ENCODE measurements at places on chromosomes 5 and 9. TPM values are rescaled to one million over a fixed set of nuclear protein-coding genes. Genes with fewer than 3 reads are reported as not detected.
A peak's percentile ranks its signal among the peaks of the same experiment; 100 is the strongest.

- no peak for DNase-seq
Measured at GRCh38 chr9:132762896-132763295, 92.6 kb downstream of the GTF3C4 start.

- DNase-seq = no peak
Measured at GRCh38 chr5:67549296-67549618, 352.7 kb upstream of the CD180 start.

Gene FKBP15
- 23.7 TPM for total RNA-seq

- DNase-seq = no peak
Measured at GRCh38 chr9:131092548-131093440, 3.5 kb upstream of the AIF1L start.

DNA sequence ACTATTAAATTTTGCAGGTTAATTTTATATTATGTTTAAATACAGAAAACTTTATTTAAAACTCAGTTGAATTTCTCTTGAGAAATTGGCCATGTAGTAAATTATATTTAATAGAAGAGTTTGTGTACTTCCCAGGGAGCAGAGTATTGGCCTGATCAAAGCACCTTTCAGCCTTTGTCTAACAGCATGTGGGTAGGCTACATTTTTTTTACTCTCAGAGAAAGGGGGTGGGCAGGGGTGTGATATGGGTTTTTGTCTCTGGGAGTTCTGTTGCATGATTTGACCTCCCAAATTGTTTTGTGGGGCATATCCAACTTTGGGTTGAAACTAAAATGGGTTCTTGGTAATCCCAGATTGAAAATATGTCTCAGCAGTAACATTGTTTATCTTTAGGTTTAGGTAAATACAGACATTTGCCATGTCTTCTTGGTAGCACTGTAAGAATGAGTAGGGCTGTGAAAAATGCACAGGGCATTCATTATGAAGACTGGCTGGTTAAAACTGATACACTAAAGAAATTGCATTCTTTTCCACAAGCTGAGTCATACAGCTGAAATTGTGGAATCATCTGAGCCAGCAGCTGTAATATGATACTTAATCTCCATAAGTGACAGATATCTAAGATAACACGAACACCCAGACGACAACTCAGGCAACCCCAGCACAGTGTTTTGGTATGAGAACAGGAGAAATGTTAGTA is 75.4 kb upstream of the CDKN2B start:
- no peak for DNase-seq

Gene CYSRT1
- 5.1 TPM for total RNA-seq

Gene SHISAL2B
- not detected for total RNA-seq

- no peak for DNase-seq
Measured at GRCh38 chr9:87675906-87676515, 49.9 kb upstream of the CTSL start.

- no peak for DNase-seq
Measured at GRCh38 chr9:113368982-113369854, 7.6 kb downstream of the HDHD3 start.

- no peak for DNase-seq
Measured at GRCh38 chr5:50968356-50969149, 302.1 kb downstream of the PARP8 start.

DNA sequence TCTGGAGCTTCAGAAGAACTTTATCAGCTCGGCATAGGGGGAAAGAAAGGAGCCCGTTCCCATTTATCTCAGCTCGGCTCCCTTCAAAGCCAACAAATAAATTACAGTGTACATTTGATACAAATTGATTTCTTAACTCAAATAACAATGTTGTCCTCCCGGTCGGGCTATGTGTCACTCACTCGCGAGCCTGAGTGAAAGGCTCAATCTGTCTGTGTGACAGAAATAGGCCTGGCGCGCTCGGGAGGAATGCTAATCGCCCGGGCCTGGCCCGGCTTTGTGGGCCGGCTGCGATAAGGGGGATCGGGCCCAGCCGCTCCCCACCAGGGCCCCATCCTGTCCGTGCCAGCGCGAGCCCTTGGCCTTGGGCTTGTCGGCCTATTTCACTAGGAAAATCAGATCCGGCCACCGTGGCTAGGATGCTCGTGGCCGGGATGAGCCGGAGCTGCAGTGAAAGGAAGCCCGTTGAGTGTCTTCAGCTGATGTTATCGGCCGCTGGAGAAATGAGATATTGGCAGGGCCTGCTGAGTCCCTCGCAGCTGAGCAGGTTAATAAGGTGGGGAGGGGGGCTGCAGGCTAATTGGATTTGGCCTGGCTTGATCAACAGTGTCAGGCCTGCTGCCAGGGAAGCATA is 258.7 kb downstream of the IRX1 start:
- no peak for DNase-seq

- no peak for DNase-seq
Measured at GRCh38 chr9:131981116-131981776, 98.4 kb downstream of the MED27 start.

Gene CCDC152
- total RNA-seq = not detected

DNA sequence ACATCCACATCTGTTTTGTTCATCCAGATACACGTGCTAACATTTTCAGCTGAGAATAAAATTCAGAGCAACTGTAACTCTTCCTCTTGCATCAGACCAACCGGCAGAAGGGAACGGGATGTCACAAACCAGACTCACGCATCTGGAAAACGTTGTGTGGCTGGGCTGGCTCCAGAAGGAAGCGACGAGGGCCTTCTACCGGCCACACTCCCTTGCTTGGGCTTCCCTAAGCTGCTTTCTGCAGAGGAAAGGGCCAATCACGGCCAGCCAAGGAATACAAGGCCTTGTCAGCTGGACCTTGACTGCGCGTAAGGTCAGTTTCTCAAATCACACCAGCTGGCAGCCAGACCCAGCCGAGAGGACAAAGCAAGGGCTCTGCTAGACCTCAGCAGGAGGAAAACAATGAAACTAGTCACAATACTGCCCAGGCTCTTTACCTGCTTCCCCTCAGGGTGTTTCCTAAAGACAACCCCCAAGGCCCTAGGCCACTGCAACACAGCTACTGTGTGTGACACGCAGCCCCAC is 106.1 kb downstream of the THBS4 start:
- no peak for DNase-seq

Gene NUDT12
- total RNA-seq = 18.5 TPM

Gene SIT1
- not detected for total RNA-seq

DNA sequence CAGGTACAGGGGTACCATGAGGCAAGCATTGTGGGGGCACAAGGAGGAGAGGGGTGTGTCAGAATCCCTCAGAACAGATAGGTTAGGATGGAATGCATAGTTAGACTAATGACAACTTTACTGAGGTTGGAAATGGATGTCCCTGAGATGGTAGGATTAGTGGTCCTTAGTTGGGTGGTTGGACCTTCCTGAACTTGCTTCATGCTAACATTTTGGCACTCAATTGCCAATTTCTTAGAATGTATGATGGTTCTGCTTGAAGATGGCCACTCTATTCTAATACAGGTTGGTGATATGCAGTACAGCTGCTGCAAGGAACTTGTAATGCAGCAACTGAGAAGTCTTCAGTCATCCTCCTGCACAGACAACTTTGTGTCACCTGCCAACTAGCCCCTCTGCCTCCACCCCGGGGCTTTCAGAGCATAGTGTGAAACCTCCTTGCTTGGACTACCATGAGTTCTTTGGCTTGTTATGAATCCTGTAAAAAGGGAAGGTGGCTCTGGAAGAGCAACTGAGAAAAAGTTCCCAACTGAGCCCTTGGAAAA is 5.4 kb downstream of the CCNI2 start:
- no peak for DNase-seq

GRCh38 chr5:124981901-124982300 is 235.5 kb upstream of the ZNF608 start:
- DNase-seq = no peak

Gene PFDN1
- total RNA-seq = 201 TPM

DNA sequence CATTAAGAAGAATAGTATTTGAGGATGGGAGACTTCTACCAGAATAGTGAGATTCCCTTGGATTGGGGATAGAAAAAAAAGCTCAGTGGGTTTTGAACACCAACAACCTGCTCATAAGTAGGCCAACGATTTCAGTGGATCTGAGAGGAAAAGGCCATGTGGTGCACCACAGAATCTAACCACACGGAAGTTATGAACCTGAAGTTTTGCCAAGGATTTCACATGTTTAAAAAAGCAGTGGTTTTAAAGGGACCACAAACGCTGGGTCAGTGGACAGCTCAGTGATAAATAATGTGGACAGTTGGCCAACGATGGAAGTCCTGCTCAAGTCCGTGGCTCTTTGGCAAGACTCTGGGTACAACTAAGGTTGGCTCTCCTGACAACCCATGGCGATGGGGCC is 107.2 kb upstream of the TXNDC8 start:
- peak; percentile 41 for DNase-seq

Gene PCDHGA4
- 1.4 TPM for total RNA-seq

- DNase-seq = peak; percentile 92
Measured at GRCh38 chr5:69450116-69450515, 35.2 kb downstream of the MARVELD2 start.

Gene CCNJL
- total RNA-seq = 10.5 TPM

Gene ANKRD34B
- not detected for total RNA-seq

Gene SETX
- total RNA-seq = 33.6 TPM

Gene PCDHGB3
- 0.81 TPM for total RNA-seq

DNA sequence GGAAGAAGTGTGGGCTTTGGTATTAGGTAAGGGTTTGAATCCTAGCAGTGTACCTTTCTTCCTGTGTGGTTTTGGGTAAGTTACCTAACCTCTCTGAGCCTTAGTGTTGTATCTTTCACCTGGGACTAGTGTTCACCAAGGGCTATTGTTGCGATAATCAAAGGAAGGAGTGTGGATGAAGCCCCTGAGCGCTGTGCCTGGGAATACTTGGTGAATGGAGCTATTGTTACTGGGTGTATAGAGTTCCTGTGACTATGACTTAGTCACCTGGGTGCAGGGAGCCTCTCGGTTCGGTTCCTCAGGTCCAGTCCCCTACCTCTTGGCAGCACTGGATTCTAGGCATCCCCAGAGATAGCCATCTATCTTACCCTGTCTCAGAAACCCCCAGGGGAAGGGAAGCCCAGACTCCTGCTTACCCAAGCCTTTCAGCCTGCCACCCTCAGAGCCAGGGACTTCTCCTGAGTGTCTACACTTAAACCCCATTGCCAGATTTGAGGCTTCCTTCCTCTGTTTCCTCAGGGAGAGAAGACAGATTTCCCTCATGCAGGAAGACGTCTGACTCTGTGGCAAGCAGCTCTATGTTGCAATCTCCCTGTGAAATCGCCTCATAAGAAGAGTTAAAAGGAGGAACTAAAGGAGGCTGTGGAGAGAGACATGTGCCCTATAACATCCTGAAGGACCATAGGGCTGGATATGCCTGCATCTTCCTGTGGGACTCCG is 181.0 kb upstream of the PITX1 start:
- DNase-seq = no peak

DNA sequence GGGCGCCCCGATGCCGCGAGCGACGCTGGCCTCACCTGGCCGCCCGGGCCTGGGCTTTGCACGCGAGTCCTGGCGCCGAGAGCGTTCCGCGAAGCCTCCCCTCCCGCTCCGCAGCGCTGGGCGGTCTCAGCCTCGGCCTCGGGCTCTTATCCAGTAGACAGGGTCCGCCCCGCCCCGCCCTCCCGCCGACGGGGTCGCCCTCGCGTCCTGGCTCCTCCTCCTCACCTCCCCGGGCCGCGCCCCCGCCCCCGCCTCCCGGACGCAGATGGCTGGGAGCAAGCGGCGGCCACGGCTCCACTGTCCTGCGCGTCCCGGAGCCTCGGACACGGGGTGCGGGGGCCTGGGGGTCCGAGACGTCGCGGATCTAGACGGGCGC is at the start of gene SLC6A3:
Gene SLC6A3, minus strand, starts transcription at position 128 of the 376 bp plus-strand sequence. CDS start 2,243 bp downstream, outside the sequence.
- no peak for DNase-seq

GRCh38 chr5:6328173-6328572 is 50.2 kb downstream of the MED10 start:
- DNase-seq = peak; percentile 48

Gene TEX48
- total RNA-seq = not detected

- no peak for DNase-seq
Measured at GRCh38 chr9:115254287-115255180, 136.6 kb upstream of the TNC start.

GRCh38 chr9:7336356-7337065 is 463.1 kb downstream of the DMAC1 start:
- DNase-seq = no peak

DNA sequence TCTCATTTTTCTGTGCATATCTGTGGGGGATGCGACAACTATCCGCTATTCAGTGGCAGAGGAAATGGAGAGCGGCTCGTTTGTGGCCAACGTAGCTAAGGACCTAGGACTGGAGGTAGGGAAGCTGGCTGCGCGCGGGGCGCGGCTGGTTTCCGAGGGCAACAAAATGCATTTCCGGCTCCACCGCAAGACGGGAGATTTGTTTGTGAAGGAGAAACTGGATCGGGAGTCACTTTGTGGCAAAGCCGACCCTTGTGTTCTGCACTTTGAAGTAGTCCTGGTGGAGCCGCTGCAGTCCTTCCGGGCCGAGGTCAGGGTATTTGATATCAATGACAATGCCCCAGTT is 320 bp downstream of the PCDHB1 start:
- peak; percentile 4 for DNase-seq

Gene TRIO
- total RNA-seq = 180 TPM

Gene PPP2R2B
- 9.9 TPM for total RNA-seq

DNA sequence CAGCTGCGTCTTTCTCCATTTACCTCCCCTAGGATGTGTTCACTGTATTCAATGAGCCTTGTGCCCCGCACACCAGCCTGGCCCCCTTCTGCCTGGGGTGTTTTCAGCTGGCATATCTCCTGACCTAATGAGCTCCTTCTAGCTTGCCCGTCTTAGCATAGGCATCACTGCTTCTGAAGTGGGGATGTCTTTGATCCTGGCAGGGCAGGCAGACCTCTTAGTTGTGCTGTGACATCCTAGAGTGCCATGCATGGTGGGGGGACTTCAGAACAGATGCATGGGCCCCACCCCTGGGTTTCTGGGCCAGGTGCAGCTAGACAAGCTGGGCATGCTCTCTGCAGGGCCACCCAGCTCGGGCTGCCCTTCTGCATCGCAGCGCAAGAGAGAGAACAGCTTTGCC is 172.7 kb downstream of the GADD45G start:
- DNase-seq = no peak

DNA sequence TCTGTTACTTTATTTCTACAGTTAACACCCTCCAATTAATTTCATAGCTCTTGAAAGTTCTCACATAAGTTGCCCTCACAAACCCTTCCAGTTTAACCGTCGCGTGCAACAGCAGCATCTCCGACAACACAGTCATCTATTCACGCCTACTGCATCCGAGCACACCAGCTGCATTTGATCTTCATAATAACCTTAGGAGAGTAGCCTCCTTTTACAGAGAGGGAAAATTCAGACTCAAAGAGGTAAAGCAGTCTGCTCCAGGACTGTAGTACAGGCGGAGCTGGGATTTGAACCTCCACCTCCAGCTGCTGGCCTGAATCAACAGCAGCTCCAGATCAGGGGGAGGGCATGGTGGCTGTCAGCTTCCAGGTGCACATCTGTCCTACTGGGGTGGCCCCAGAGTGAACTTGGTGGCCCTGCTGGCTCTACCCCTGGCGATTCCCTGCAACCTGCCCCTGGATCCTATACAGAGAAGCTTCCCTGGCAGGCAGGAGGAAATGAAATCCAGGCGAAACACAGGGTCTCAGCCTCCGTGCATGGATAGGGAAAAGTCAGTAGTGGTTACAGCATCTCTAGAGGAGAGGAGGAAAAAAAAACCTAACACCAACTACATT is 71.6 kb upstream of the UNC5A start:
- DNase-seq = no peak

Gene BTNL3
- not detected for total RNA-seq

Gene NCS1
- 42.6 TPM for total RNA-seq

GRCh38 chr5:94945656-94946055 is 327.2 kb downstream of the SLF1 start:
- no peak for DNase-seq

GRCh38 chr9:136311051-136312008 is 7.4 kb upstream of the CCDC187 start:
- DNase-seq = no peak

- DNase-seq = no peak
Measured at GRCh38 chr5:82749461-82749820, 327.8 kb downstream of the TMEM167A start.

GRCh38 chr5:32639943-32640342 is 54.6 kb downstream of the SUB1 start:
- peak; percentile 72 for DNase-seq

Data from A172 (cell line).